Activated naive CD8-positive, alpha-beta T cell treated with anti-CD3 and anti-CD28 coated beads, Interleukin-2, amount 50 U/mL, for 16 hours (primary cell): ENCODE measurements at places on chromosomes 12 and 14.

GRCh38 chr14:26597589-26598080, at the start of gene NOVA1:
NOVA1 (minus strand) TSS chr14:26598033; CDS start chr14:26597436, 597 bp downstream.
- no peak for DNase-seq

- no peak for DNase-seq
These were observed 4.9 kb upstream of the DHRS2 start for GRCh38 chr14:23631234-23631633.

- DNase-seq, result no peak
These were observed 7.0 kb downstream of the CDK2AP1 start for GRCh38 chr12:123264642-123265041.

DNA sequence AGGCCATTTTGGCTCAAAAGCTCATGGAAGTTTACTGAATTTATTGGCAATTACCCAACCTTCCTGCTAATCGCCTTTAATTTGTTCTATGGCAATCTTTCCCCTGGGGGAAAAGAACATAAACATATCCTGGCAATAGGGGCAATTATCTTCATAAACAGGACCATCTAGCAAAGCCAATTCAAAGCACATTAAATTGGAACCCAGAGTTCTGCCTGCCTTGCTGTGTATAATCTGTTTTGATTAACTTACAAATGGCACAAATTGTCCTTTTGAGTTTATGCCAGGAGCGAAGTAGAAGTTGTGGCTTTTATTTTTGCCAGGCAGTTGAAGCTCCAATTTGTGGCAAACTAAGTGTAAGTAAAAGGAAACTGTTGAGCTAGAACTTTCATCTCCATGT, 68.6 kb downstream of the C12orf50 start:
- DNase-seq, result no peak

GRCh38 chr12:121538699-121539061, 42.1 kb downstream of the KDM2B start:
- no peak for DNase-seq

GRCh38 chr12:39467432-39467870, 24.5 kb upstream of the KIF21A start:
- DNase-seq, result no peak

DNA sequence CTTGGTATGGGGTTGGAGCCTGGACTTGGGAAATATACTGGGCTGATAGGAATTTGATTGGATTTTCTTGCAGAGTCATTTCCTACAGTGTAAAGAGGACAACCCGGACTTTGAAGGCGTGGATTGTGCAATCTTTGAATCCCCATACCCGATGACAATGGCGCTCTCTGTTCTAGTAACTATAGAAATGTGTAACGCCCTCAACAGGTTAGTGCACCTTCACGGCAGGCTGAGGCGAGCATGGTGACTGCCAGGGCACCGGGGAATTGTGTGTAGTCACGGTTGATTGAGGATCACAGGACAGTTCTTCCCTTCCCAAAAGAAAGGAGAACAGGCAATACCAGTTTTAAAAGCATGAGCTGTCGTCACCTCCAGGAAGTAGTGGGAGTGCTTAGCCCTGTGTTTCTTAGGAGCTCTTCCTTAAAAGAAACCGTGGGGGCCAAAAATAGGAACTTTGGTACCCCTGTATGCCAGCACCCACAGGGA, 58.3 kb downstream of the ANAPC7 start:
- DNase-seq, result no peak

- no peak for DNase-seq
These were observed 32.4 kb downstream of the PLEKHG7 start for GRCh38 chr12:92735131-92735721.

- DNase-seq, result no peak
These were observed 3.9 kb downstream of the CTDSP2 start for GRCh38 chr12:57842342-57843294.

DNA sequence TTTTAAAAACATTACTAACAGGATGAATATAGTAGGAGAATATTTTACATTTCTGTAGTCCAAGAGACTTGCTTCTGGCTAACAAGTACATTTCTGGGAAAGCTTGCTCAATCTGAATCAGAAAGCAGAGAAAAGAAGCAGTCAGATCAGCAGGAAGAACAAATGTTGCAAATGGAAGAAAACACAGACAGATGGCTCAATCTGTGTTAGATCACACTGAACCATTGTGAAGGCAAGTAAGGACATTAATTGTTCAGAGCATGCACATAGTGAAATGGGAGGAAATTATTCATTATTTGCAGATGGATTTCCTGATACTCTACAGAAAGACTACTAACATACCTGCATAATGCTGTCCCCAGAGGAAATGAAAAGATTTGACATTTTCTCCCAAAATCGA, 65.2 kb upstream of the CNOT2 start:
- DNase-seq, result no peak

- no peak for DNase-seq
These were observed 14.6 kb upstream of the EIF5 start for GRCh38 chr14:103319422-103319821.

DNA sequence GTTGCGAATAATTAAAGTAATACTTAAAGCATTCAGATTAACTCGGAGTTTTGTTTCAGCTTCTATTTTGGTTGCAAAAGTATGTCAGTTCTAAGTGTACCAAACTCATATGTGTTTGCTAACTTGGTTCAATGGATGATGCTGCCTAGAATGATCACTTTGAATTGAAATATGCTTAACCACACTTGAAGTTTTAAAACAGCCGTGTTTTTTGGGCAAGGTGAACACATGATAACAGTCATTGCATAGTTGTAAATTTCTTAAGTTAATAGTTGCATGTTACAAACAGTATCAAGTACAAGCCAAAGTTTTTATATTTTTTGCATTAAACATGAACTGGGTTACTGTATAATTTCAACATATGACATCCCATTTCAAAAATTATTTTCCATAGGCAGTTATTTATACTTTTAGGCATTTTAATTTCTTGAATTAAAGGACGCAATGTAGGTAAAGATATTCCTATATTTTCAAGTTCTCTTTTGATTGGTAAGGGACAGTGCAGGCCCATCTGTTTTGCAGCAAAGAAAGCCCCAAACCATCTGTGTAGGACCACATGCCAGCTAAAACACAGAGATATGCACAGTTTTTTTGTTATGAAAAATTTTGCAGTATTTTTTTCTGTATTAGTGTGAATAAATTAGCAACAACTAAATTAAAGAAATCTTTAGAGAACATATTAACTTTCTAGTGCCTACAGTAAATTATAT, 575.5 kb downstream of the PRKD1 start:
- no peak for DNase-seq
